ENCODE measurements at places on chromosomes 12 and 14.
A peak's percentile ranks its signal among the peaks of the same experiment; 100 is the strongest.

- peak; percentile 23 for DNase-seq
Measured at GRCh38 chr12:21500786-21501257, 613 bp downstream of the RECQL start.

DNA sequence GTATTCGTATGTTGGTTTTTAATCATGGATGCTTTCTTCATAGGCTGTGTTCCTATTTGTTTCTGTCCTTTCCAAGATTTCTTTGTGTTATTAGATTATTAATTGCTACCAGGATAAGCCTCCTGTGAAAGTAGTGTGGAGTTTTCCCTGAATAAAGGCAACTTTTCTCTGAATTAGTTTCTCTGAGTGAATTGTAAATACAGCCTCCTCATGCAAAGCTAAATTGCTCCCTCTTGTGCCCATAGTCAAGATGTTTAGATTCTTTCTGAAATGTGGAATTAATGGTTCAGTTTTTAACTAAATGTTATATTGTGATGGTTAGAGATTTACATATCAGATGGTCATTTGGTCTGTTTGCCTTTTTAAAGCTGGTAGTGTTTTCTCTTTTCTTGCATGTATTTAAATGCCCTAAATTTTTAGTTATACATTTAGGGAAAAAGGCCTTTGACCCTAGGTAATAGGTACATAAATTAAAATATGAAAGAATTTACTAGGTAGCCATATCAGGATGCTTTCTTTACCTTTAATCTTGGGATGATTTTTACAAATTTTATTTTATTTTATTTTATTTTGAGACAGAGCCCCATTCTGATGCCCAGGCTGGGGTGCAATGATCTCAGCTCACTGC, 8.9 kb downstream of the APAF1 start:
- DNase-seq = peak; percentile 63

DNA sequence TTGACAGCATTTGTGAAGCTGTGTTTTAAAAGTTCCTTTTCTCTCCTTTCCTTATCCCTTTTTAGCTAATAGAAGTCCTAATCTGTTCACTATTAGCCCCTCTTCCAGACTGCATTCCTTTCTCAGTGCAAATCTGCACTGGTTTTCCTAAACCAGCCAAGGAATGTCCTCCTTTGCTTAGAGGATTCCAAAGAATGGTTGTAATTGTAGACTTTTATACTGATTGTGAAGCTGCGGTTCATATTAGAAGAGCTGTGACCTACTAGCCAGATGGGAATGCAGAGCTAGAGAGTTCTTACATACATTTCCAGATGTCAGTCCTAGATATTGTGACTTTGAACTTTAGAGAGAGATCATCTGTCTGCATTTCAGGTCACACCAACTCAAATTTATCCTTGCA, 79.8 kb downstream of the MYRFL start:
- DNase-seq = no peak

DNA sequence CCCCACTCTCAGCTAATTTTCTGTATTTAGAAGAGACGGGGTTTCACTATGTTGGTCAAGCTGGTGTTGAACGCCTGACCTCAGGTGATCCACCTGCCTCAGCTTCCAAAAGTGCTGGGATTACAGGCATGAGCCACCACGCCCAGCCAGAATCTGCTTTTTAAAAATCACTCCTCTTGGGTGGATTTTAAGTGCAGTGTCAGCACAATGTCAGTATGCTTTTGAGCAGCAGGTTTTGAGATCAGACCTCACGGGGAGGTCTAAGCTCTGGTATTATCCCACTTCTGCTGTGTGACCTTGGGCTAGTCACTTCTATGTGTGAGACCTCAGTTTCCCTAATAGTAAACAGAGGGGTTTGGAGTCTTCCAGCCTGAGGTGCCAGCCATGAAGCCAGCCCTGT, 51.8 kb upstream of the GSC start:
- no peak for DNase-seq

GRCh38 chr12:111766608-111767361, at the start of gene ALDH2:
Gene ALDH2 (plus strand): TSS chr12:111766933. CDS start chr12:111766983, 50 bp downstream.
- no peak for DNase-seq

DNA sequence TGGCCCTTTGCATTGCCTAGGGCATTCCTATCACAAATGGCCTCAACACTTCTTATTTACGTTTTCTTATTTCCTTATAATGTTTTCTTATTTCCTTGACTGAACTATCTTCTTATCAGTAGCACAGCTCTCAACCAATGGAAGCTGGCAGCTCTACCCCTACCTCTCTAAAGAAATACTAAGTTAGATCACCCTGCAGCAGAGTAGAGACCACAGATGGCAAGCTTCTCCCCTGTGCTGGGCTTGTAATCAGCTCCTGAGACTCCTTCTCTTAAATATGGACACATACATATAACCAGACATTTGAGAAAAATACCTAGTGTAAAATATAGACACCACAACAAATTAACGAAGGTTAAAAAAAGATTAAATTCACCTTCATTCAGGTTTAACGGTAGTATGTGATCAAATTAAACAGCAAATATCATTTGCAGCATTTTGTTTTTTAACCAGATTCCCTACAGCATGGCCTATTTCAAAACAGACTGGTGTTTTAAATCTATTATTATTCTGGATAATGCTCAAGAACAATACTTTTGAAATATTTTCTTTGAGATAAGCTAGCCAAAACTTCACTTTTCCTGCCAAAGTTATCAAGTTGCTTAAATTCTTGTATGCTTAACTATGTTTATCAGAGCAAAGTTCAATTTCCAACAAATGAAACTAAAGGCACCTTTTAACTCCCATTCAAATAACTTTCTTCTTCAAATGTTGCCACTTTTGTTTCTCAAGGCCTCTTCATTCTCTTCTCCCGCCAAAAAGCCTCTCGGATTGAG, 54.3 kb downstream of the SLC41A2 start:
- DNase-seq = no peak

GRCh38 chr12:49228653-49229052, 36.2 kb upstream of the TUBA1C start:
- DNase-seq = no peak

GRCh38 chr14:65357113-65357512, 55.4 kb upstream of the FUT8 start:
- DNase-seq = no peak

DNA sequence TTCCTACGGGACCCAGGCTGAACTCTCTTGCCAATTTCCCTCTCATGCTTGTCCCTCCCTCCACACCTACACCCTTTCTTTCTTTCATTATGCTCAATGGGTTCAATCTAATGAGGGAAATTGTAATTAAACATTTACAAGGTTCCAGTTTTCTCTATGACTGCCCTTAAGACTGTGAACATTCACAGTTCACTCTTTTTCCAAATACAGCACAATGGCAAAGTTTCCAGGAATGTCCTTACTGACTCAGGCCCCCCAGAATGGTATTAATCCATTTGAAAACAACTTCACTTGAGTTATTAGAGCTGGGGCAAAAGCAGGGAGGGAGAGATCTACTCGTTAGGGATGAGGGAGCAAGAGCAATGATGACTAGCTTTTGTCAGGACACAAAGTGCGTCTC, 892.1 kb downstream of the NRXN3 start:
- DNase-seq = no peak

- DNase-seq = peak; percentile 71
Measured at GRCh38 chr12:110280392-110280778, 662 bp upstream of the ATP2A2 start.

- no peak for DNase-seq
Measured at GRCh38 chr12:132140501-132140900, 3.6 kb downstream of the DDX51 start.

DNA sequence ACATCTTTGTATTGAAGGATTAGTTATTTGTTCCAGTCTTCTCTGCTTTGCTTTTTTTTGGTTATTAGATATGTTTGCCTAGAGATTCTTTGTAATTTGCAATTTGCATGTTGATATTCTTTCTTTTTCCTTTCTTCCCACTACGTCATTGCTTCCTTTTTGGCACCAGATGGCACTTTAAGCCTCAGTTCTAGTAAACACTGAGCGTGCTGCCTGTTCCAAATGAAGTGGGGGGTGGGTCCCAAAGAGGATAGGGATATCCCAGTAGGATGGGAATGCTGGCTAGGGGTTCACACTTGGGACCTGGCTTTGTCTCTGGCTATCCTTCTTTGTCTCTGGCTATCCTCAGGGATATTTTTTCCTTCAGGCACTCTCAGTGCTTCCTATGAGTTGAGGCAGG, 17.0 kb downstream of the EAPP start:
- DNase-seq = no peak

- DNase-seq = no peak
Measured at GRCh38 chr12:92597118-92597517, 105.7 kb upstream of the PLEKHG7 start.

DNA sequence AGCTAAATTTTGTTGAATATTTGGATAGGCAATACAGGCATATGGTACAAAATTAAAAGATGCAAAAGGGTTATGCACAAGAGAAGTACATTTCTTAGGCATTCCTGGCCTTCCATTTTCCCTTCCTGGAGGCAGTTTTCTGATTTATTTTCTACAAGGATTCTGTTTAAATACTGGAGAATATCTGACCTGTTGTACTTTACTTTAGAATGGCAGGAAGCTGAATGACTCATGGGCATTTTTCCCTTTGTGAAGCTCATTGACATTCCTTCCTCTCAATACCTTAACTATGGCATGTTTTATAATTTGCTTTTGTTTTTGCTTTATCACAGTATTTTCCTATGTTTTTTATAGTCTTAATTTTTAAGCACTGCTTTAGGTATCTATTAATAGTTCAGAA, 62.7 kb downstream of the RCOR1 start:
- DNase-seq = no peak

GRCh38 chr14:69247676-69248440, 12.1 kb upstream of the GALNT16 start:
- no peak for DNase-seq

GRCh38 chr12:132937476-132937875, 18.6 kb downstream of the ZNF605 start:
- no peak for DNase-seq

- no peak for DNase-seq
Measured at GRCh38 chr12:109741286-109741969, 27.8 kb downstream of the FAM222A start.

All from CD4-positive, alpha-beta T cell treated with Interleukin-4 for 4 hours (primary cell).